ENCODE measurements at places on chromosomes 12 and 14. TPM values are rescaled to one million over a fixed set of nuclear protein-coding genes. Genes with fewer than 3 reads are reported as not detected.

Gene NTS
- 85.4 TPM for polyA plus RNA-seq

Gene GTF2A1
- 12.5 TPM for polyA plus RNA-seq

Gene ACSS3
- 0.06 TPM for polyA plus RNA-seq

Gene GPR68
- polyA plus RNA-seq, result 0.09 TPM

Gene DHRS2
- polyA plus RNA-seq, result 3.2 TPM

Gene OVCH1
- not detected for polyA plus RNA-seq

Gene TCL1A
- not detected for polyA plus RNA-seq

Gene TAS2R13
- polyA plus RNA-seq, result not detected

Gene TTC9
- 1.3 TPM for polyA plus RNA-seq

Gene AICDA
- 0.05 TPM for polyA plus RNA-seq

Gene AHNAK2
- polyA plus RNA-seq, result 46.5 TPM

Gene SINHCAF
- 38.5 TPM for polyA plus RNA-seq

- peak; percentile 33 for DNase-seq
These were observed 28.2 kb downstream of the WBP11 start for GRCh38 chr12:14774906-14775635.

- no peak for DNase-seq
These were observed 140.0 kb downstream of the DPF3 start for GRCh38 chr14:72753879-72754400.

- DNase-seq, result no peak
These were observed 189.4 kb downstream of the TMTC2 start for GRCh38 chr12:82876075-82876474.

- DNase-seq, result no peak
These were observed 24.1 kb downstream of the PRIMA1 start for GRCh38 chr14:93764211-93764659.

DNA sequence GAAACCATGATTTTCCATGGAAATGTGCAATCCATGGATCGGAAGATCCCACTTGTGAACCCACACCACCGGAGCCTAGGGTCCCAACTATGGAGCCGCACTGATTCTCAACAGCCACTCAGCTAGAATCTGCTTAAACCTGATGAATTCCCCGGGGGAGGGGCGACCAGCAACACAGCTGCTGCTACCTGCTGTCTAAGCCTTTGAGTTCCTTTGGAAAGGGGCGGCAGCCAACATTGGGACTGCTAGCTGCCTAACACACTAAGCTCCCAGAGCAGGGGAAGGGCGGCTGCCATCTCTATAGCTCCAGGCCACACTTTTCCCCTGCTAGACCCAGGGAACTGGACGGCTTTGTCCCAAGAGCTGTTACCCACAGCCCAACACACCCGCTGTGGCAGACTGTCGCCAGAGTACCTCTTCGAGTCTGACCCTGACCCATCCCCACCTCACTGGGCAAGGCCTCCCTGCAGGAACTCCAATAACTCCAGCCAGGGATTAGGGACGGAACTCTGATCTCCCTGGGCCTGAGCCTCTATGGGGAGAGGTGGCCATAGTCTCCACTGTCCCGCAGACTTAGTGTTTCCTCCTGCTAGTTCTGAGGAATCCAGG, 205.8 kb upstream of the SLC16A7 start:
- no peak for DNase-seq

- peak; percentile 43 for DNase-seq
These were observed 3.6 kb downstream of the ITGA7 start for GRCh38 chr12:55703901-55704761.

- no peak for DNase-seq
These were observed 84.7 kb downstream of the TTC7B start for GRCh38 chr14:90731487-90731886.

DNA sequence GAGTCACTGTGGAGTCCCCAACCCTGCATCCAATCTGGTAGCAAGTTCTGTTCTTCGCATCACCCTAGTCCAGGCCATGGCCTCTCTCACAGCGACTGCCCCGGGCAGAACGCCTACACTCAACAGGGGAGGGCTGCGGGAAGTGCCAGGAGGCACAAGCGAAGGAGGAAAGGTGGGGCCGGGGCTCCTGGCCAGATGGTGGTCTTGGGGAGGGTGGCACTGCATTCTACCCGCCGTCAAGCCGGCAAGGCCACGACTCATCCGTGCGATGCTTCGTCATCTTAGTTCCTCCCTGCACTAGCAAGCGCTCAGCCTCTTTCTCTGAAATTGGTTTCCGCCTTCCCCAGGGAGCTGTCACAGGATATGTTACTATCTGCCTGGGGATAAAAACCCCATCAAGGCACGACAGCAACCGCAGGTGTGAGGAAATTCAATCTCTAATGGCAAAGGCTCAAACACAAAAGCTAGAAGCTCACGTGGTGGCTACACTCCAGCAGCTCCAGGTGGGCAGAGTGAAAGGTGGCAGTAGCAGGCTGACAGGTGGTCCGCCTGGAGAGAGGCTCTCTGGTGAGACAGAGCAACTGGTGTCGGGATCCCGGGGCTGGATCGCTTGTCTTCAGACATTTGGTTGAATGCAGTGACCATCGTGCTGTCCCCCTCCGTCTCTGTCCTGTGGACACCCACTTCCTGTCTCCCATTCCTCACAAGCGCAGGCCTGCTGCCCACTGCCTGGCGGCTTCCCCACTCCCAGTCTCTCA, 34.1 kb downstream of the ACADS start:
- no peak for DNase-seq

DNA sequence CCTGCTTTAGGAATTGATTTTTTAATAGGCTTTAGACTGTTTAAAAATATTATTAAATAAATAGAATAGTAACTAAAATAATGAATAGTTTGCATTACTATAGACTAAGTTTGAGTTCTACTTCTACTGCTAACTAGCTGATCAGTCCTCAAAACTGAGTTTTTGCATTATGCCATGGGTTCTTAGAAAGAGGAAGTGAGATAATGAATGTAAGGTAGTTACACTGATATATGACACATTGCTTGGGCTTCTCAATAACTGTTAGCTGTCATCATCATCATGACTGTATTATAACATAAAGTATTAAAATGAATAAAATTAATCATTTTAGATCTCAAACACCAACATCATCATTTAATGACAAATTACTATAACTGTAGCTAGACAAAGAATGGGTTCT, 949.7 kb downstream of the TRHDE start:
- no peak for DNase-seq

DNA sequence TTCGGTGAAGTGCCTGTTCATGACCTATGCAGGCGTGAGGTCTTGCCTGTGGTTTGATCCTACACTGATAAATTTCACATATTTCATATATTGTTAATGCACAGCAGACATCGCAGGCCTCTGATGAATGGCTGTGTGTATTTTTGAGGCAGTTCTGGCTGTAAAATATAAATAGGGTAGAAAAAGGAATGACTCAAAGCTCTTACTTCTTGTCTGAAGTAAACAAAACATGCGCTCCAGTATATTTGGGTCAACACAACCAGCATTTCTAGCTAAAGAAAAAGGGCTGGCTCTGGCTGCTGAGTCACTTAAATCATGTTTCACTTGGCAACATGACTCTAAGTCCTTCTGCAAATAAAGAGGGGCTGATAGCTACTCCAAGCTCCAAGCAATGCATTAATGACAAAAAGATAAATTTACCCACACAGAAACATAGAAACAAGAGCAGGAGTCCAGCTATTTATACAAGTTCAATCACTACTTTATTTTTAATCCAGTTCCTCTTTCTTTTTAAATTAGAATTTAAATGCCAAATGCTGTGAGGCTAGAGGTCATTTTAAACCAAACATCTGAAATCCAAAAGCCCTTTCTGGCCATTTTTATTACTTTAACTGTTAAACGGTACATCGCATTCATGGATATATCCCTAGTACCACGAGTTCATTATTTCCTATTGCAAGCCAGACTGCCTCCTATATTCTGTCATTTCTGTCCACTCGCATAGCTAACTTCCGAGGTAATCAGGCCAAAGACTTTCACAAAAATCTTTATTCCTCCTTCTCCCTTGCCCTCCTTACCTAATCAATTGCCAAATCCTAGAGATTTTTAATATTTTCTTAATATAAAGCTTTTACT, 54.3 kb upstream of the TMCC3 start:
- DNase-seq, result peak; percentile 46

DNA sequence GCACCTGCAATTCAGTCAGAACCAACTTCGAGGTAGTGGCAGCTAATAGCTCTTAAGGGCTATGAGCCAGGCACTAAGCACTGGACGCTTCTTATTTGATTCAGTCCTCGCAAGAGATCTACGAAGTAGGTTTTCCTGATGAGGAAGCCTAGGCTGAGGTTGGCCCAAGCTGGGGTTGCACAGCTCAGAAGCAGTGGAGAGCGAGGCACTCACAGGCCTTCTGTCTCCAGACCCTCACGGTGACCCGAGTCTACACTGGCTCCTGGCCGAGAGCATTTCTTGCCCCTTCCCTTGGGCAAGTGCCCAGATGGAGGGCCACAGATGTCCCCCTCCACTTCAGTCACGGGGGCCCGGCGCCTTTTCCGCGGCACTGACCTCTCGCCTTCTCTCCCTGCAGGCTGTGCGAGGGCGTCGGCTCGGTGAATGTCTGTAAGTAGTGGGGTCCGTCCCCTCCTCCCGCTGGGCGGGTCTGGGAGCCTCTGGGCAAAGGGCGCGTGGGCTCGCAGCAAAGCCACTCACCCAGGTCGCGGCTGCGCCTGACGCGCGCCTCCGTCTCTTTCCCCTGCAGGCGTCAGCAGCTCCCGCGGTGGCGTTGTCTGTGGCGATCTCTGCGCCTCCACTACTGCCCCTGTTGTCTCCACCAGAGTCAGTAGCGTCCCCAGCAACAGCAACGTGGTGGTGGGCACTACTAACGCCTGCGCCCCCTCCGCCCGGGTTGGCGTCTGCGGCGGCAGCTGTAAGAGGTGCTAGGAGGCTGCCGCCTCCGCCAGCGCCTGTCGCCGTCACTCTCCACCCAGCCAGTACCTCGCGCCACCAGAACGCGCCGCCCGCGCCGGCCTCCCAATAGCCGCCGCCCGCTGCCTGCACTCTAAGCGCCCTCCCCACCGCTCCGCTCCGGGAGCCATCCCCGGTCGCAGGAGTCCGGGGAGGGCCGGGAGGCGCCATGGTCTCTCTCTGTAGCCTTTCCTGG, 13.1 kb downstream of the KRT83 start:
- no peak for DNase-seq

DNA sequence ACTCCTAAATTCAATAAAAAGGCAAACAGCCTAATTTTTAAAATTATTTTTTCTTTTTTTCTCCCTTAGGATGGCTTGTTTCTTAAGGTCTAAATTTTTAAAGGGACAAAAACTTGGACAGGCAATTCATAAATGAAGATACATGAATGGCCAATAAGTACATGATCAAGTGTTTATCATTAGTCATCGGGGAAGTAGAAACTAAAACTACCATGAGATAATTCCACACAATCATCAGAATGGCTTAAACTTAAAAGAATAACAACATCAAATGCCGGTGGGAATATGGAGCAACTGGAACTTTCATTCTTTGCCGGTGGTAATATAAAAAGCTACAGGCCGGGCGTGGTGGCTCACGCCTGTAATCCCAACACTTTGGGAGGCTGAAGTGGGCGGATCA, 29.1 kb downstream of the MOK start:
- DNase-seq, result no peak

GRCh38 chr12:26554332-26554731, 278.7 kb downstream of the ITPR2 start:
- DNase-seq, result no peak

GRCh38 chr14:101584055-101584859, 23.0 kb downstream of the DIO3 start:
- DNase-seq, result no peak

GRCh38 chr12:56267443-56268071, 815 bp downstream of the COQ10A start:
- no peak for DNase-seq

DNA sequence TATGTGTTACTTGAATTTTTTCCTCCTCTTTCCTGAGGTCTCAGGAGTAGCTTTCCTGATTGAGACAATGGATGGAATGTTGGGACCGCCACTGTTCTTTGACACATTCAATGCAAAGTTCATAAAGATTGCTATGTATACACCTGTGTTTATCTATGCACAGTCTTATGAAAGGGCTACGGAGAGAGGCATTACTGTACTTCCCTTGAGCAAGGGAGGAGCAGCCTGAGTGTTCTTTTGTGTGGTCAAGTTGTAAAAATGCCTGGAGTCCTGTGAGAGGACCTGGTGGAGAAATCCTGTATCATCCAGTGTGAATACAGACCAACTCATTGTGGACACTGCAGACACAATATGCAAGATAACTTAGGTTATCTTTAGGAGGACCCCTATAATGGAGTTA, 1.2 kb downstream of the SRGAP1 start:
- DNase-seq, result no peak

DNA sequence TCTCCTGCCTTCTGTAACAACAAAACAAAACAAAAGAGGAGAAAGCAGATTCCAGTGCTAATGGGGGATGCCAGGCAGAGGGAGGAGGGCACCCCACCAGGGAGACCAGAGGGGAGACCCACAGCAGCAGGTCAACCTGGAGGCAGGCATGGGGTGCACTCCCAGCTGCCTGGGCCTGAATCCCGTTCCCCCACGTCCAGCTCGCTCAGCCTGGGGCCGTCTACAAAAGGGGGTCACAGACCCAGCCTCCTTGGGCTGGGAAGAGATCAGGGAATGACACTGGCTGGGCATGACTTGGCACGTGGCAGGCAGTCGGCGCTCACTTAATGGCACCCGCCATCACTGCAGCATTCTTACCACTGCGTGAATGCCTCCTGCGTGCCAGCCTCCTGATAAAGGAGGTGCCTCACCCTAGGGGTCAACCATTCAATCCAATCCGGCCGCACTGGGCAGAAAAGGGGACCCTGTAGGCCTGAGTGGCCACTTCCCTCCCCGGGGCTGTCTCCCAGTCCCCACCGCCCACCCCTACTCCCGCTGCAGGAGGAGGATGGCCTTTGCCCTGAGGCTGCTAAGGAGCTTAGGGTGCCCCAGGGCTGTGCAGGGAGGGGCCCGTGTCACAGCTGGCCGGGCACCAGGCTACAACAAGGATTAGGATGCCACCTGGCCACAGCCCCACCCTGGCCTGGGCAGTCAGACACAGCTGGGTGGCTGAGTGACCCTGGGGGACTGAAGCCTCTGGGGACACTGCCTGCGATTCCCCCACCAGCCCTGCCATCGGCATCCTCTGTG, 87.5 kb downstream of the NCOR2 start:
- DNase-seq, result no peak

DNA sequence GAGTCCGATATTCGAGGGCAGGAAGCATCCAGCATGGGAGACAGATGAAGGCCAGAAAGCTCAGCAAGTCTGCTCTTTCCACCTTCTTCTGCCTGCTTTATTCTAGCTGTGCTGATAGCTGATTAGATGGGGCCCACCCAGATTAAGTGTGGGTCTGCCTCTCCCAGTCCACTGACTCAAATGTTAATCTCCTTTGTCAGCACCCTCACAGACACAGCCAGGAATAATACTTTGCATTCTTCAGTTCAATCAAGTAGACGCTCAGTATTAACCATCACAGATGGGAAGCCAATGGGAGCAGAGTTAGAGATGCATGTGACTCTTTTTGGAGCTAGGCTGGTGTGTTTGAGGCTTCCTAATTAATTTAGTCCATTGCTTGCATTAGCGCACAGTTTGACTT, 17.0 kb downstream of the C12orf75 start:
- no peak for DNase-seq

GRCh38 chr12:53972152-53972702, 699 bp upstream of the HOXC11 start:
- no peak for DNase-seq

DNA sequence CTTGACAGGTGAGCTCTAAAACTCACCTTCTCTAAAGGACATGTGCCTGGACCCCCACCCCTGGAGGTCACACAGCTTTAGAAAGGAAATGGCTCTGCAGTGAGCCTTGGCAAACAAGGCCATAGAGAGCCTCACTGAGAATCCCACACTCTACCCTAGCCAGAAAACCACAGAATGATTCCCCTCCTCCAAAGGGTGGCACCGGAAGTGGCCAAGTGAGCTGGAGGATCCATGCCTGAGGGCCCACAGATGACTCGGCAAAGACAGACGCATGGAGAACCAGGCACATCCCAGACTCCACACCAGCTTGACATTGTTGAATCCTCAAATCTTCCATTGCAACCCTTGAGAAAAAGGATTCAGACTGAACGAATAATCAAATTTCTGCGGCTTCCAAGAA, 54.2 kb upstream of the PTHLH start:
- peak; percentile 59 for DNase-seq
